ENCODE measurements at places on chromosomes 13 and 19.
A peak's percentile ranks its signal among the peaks of the same experiment; 100 is the strongest.

DNA sequence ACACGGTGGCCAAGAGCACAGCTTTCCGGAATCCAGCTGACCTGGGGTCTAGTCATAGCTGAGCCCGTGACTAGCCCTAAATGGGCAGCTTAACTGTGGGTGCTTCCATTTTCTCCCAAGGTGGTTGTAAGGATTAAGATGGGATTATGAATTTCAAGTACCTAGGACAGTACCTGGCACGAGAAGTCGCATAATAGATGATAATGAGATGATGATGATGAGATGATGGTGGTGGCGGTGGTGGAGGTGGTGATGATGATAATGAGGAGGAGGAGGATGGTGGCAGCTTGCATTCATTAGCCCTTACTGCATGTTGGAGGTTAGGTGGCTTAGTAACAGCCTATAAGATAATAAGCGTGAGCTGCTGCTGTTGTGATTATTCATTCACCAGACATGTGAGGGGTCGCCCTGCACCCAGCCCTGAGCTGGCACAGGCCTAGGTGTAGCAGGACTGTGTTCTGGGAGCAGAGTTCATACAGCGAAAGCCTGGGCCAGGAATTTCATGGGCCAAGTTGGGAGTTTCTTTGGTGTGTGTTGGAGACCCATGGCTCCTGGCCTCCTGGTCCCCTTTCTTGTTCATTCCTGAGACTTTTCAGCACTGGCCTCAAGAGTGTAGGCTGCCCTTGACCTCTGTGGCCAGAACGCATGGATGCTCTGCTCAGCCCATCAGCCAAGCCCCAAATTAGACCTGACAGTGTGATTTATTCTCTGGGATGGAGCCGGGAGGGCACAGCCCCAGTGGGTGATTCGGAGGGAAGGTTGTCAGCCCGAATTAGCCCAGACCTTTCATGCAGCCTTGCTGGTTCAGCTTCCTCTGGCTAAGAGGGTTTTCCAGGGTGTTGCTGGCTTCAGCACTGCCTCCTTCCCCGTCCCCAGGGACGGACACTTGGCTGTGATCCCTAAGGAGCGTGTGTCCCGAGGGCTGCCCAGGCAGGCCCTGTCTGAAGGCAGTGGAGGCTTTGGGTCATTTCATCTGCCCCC, 128.8 kb downstream of the SIPA1L3 start:
- DNase-seq: no peak

DNA sequence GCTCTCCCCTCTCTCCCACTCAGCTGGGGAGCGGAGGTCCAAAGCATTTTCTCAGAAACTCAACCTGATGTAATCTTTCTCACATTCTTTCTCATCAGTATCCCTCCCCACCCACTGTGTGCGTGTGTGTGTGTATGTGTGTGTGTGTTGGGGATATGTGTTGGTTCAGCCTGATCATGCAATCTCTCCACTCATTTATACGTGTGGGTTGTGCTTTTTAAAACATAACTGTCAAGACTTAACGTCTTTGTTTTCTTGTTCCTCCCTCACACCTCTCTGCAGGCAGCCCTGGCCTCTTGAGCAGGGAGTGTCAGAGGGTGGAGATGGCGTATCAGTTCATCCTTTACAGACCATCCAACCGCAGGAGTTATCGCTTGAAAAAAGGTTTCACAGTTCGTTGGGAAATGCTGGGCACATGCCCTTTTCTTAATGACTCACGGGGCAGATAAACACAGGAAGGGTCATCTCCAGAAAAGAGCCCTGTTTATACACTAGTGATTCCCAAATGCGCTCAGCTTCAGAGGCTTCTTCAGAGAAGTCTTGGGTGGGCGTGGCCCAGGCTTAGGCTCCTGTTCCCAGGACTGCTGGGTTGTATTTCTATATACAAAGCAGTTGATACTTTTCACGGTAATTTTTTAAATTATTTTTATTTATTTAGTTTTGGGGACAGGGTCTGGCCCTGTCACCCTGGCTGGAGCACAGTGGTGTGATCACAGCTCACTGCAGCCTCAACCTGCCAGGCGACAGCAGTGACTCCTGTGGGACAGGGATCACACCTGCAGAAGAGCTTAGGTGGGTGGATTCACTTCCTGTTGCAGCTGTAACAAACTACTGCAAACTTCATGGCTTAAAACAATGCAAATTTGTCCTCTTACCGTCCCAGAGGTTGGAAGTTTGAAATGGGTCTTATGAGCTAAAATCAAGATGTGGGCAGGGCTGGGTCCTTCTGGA, 60.3 kb downstream of the CCDC70 start:
- DNase-seq: no peak

DNA sequence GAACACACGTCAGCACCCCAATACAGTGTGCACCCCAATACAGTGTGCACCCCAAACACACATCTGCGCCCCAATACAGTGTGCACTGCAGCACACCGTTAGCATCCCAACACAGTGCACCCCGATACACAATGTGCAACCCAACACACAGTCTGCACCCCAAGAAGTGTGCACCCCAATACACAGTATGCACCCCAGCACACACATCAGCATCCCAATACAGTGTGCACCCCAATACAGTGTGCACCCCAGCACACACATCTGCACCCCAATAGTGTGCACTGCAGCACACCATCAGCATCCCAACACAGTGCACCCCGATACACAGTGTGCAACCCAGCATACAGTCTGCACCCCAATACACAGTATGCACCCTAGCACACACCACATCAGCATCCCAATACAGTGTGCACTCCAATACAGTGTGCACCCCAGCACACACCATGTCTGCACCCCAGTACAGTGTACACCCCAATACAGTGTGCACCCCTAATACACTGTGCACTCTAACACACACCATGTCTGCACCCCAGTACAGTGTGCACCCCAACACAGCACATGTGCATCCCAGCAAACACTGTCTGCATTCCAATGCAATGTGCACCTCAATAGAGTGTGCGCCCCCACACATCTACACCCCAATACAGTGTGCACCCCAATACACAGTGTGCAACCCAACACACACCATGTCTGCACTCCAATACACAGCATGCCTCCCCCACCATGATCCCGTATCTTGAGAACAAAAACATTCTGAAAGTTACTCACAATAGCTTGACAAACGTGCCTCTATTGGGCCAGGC, 855 bp upstream of the CARS2 start:
- DNase-seq: no peak

- peak; percentile 38 for DNase-seq
Measured at GRCh38 chr13:111177081-111177711, 62.1 kb downstream of the ARHGEF7 start.

DNA sequence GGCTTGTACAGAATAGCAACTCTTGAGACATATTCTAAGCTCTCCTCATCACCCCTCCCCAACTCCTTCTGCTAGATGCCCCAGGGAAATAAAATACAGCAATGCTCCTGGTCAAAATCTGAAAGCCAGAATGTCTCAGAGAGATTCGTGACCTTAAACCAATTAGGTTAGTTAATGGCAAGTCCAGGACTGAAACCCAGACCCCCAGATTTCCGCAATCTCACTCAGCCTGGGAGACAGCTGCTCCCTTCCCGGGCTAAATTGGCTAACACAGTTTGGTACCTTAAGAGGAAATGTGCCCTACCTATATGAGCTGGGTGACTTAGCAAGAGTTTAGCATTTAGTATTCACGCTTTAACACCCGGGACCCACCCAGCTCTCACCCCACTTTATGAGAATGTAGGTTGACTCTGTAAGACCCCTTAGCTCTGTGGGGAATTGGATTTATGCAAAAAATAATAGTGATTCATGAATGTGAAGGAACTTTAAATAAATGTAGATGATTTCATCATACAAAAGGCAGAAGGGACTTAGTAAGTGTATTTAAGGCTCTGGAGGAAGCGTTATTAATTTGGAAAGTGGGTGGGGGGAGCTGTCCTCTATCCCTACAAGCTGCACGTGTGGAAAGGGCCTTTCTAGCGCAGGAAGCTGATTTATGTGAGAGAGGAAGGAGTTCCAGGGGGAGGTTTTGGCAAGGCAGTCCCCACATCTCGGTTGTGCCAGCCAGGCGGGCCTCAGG, 1.1 kb downstream of the DLEU7 start:
- no peak for DNase-seq

DNA sequence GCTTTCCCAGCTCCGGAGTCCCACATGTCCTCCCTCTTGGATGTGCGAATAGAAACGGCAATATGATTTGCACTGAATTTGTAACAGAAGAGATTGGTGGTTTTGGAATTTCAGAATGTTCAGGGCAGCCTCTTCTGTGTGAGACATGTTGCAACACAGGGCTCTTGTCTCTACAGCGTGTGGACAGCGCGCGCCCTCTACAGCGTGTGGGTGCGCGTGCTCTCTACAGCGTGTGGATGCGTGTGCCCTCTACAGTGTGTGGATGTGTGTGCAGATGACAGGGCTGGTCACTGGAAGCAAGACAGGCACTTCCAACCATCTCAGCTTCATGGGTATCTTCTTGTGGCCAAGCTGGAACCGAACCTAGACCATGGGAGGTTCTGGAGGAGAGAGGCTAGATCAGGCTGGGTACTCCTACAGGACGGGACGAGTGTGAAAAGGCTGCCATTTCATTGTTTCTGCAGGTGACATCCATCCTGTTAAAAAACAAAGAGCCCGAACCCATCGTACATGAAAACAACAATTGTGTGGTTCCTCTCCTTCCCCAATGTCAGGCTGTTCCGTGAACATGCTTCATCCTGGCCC, 78.4 kb downstream of the TEX29 start:
- DNase-seq: no peak

Measured in DMS79 treated with DMSO at 0.1 percent for 48 hours (cell line).